Activated CD8-positive, alpha-beta memory T cell treated with anti-CD3 and anti-CD28 coated beads, Interleukin-2, amount 10 ng/mL, durations not matched to agents 7 days and 5 days (primary cell): ENCODE measurements at places on chromosomes 2 and 18. TPM values are rescaled to one million over a fixed set of nuclear protein-coding genes. Genes with fewer than 3 reads are reported as not detected.

- DNase-seq: no peak
Measured at GRCh38 chr2:42865884-42866881, 73.8 kb upstream of the HAAO start.

- DNase-seq: no peak
Measured at GRCh38 chr2:60479226-60480088, 74.0 kb downstream of the BCL11A start.

- no peak for DNase-seq
Measured at GRCh38 chr2:3487028-3487425, 32.3 kb downstream of the ADI1 start.

GRCh38 chr2:63853527-63854310 lies 12.0 kb downstream of the UGP2 start:
- no peak for DNase-seq

The SULT1C4 gene
- not detected for total RNA-seq

DNA sequence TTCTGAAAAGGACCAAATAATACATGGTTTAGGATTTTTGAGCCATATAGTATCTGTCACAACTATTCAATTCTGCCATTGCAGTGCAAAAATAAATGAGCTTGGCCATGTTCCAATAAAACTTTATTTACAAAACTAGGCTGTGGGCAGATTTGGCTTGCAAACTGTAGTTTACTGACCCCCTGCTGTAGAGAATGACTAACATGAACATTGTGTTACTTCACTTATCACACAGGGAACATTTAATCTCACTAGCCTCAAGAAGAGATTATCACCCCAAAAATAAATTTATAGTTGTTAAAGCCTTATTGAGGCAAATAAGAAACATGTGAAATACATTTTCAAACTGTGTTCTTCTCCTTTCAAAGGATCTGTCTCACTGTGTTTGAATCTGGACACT lies 766.2 kb downstream of the MBD2 start:
- DNase-seq: no peak

DNA sequence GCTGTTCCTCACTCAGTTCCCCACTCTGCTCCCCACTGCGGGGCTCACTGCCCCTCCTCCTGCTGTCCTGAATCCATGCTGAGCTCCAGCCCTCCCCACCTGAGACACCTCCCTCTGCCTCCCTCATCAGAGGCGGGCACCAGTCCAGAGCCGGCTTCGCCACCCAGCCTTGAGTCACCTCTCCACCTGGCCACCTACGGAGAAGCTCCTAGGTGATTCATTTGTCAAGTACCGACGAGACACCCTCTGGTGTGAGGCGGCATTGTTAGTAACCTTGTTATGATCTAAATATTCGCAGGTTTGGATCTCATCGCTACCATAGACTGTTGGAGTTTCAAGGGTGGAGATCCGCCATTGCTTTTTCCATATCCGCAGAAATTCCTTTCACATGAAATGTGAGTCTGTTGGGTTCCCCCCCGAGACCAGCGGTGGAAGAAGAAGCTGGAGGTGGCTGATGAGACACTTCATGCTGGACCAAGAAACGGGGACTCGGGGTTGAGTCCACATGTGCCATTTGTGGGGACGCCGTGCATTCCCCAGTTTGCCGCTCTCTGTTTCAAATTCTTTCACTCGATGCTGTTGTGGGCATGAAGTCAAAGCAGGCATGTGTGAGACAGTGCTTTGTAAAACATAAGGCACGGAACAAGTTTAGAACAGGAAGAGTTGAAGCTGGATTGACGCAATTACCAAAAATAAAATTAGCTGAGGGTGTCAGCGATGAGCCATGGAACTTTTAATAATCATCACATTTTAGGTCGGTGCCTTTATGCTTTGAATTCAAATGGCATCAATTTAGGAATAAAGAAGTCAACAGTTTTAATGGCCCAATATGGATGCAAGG lies 259.8 kb upstream of the HDAC4 start:
- no peak for DNase-seq
